CD4-positive, alpha-beta T cell treated with Interleukin-10 for 1 hour (primary cell): ENCODE measurements at places on chromosomes 3 and 15.

GRCh38 chr15:38460543-38460942 is 6.6 kb downstream of the FAM98B start:
- DNase-seq, result no peak

- DNase-seq, result no peak
These were observed 928.7 kb downstream of the DIPK2A start for GRCh38 chr3:144900366-144900765.

DNA sequence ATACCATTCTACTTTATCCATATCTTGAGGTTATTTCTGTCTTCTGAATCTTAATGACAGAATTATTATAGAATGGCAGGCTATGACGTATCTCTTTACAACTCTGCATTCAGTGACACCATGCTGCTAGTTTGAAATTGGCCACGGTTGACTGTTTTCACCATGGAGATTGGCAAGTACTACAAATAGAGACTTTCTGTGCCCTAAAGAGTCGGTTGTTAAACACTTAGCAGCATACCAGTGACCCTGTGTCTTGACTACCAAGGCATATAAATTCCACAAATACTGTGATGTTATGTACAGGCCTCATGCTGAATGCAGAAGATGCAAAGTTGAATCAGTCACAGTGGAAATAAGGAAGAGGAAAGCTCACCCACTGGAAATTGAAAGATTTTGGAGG is 67.0 kb upstream of the CADPS start:
- no peak for DNase-seq

DNA sequence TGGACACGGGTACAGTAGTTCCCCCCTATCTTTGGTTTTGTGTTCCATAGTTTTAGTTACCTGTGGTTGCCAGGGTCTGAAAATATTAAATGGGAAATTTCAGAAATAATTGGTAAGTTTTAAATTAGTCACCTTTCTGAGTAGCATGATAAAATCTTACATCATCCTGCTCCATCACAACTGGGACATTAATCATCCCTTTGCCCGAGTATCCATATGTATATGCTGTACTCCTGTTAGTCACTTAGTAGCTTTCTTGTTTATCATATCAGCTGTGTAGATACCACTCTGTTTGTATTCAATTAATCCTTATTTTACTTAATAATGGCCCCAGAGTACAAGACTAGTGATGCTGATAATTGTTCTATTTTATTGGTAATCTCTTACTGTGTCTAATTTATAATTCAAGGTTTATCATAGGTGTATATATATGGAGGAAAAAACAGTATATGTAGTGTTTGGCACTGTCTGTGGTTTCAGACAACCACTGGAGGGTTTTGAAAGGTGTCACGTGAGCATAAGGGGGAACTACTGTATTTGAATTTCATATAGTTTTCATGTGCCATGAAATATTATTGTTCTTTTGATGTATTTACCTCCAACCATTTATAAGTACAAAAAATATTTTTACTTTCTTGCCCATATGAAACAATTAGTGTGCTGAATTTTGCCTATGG is 41.4 kb downstream of the CTDSPL2 start:
- DNase-seq, result no peak

GRCh38 chr15:42275780-42276391 is 2.7 kb upstream of the TMEM87A start:
- DNase-seq, result no peak

GRCh38 chr3:37163262-37164015 is 10.9 kb downstream of the LRRFIP2 start:
- DNase-seq, result no peak

GRCh38 chr3:131067983-131068382 is 41.3 kb downstream of the NEK11 start:
- DNase-seq, result no peak

GRCh38 chr3:61948699-61949305 is 387.4 kb downstream of the PTPRG start:
- DNase-seq, result no peak

GRCh38 chr3:10194328-10195071 is 29.8 kb downstream of the IRAK2 start:
- peak; percentile 73 for DNase-seq

GRCh38 chr3:23865595-23866396 is 51.0 kb downstream of the NKIRAS1 start:
- no peak for DNase-seq

DNA sequence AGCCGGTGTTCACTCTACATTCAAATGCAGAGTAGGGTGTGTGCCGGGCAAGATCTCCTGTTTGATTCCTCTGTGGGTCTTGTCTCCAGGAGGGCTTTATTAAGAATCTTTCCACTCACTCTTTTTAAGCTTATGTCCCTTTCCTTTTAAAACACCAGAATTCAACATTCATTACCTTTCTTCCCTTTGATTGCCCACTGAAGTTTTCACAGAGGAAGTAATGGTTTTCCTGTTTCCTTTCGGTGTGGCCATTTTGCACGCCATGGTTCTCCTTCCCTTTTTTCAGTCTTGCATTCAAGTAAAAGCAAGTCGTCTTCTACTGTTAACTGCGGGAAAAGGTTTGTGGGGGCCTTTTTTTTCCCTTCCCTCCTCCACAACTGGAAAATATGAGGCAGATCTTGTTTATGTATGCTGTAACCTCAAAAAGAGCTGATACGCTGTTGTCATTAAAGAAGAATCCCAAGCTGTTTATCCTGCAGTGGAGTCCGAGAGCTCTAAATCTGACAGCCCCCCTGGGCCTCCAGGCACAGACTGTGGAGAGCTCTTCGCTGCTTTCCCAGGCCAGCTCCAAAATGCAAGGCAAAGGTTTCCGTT is 40.5 kb downstream of the FILIP1L start:
- DNase-seq, result peak; percentile 21

- DNase-seq, result no peak
These were observed 11.3 kb downstream of the P3H2 start for GRCh38 chr3:190109441-190109840.

GRCh38 chr3:172698631-172699030 is 12.2 kb downstream of the NCEH1 start:
- DNase-seq, result no peak

DNA sequence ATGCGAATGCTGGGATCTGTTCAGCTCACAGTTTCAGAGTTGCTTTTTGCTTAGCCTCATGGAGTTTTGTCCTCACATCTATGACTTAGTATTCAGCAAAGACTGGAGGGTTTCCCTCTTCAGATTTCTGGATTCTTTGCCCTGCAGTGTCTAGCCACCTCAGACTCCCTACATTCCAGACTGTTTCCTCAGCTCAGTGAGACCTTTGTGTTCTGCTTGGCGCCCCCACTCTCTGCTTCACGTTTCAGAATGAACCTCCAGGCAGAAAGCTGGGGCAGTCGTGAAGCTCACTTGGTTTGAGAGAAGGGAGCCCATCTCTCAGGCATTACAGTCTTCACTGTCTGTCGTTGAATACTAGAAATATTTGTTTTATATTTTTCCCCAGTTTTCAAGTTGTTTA is 118.1 kb downstream of the CACNA1D start:
- DNase-seq, result no peak

DNA sequence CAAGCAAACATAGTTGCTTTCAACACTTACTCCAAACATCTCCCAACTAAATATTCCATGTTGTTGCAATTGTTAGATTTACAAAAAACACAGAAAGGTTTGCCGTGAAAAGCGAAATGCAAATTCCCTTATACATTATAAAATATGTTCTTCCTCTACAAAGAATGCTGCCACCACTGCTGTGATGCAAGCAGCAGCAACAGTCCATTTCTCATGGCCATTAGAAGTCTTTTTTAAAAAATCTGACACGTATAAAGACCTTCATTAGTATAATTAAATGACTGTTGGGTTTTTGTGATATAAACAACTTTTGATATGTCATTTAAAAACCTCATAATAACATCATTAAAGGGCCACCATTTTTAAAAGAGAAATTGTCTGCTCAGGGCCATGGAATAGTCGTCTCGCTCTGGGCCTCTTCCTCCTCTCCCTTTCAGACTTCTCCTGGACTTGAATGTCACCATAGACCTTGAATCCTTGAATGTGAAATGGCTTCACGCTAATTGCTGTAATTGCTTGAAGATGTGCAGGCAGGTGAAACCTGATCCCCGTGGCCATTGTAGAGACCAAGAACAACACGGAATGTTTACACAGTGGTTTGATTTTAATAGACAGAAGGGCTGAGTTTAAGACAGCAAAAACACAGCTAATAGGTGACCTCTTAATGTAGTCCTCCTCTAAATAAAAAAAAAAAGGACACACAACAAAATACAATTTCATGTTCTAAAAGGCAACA is 450.4 kb downstream of the FOXP1 start:
- no peak for DNase-seq

GRCh38 chr15:30063835-30064546 is 18.8 kb upstream of the GOLGA8J start:
- DNase-seq, result no peak

- no peak for DNase-seq
These were observed 132.9 kb downstream of the KCNMB2 start for GRCh38 chr3:178669022-178669601.

DNA sequence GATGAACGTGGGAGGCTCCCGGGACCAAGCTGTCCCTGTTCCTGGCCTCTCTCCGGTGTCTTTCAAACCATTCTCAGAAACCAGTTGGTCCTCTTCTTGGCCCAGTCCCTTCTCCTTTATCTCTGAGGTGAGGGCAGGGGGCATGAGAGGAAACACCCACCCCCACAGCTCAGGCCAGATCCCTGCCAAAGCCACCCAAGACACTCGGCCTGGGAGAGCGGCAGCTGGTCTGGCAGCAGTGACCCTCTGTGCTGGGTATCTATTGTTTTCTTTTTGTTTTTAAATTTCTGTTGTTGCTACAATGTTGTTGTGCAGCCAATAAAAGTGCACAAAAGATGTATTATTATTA is 27.3 kb downstream of the ACSBG1 start:
- no peak for DNase-seq

- DNase-seq, result no peak
These were observed 91.8 kb downstream of the GOLIM4 start for GRCh38 chr3:168003911-168004310.

- no peak for DNase-seq
These were observed 86.9 kb upstream of the UBE2E2 start for GRCh38 chr3:23116081-23116837.

GRCh38 chr3:47011371-47011770 is 31.9 kb downstream of the NBEAL2 start:
- DNase-seq, result no peak

DNA sequence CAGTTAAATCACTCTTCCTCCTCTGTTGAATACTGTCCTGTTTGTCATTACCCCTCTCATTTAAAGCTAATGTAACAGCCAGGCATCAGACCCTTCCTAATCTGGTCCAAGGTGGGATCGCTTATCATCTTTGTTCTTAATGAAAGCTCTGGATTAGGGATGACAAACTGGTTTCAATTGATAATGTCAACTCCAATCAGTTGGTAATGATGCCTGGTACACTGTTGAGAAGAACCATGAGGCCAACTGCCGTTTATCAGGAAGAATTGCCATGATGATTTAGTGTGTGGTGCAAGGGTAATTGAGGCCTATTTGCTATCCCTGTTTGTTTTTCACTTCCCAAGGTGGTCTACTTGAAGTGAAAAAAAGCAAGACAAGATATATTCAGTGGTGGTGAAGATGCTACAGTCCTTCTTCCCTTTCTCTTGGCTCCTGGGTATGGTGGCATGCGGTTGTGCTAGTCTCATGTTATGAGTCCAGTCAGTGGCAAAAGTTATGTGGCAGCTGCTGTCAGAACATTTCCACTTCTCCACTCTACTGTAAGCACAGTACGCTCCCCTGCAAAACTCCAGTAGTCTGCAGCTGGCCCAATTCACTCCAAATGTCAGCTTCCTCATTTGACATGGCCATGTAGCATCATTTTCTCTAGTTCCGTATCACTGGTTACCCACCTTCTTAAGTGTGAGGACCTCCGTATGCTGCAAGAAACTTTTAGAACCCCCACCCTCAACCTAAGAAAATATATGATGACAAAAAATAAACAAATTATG is 72.5 kb downstream of the MORC1 start:
- DNase-seq, result no peak

DNA sequence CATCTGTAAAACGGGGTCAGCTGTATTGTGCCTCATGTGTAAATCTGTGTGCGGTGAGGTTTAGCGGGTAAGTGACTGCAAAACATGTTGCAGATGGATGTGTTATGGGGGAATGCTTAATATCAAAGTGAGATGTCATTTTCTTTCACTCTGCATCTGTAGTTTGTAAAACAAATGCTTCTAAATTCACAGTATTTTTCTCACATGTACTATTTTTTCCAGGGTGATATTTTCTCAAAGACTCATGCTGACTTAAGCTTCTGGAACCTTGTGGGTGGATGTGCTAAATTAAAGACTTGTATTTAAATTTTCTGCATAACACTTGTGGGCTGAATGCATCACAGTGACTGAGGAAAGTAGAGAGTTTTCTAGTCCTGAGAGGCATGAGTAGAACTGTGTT is 115.2 kb upstream of the TP63 start:
- DNase-seq, result no peak
